Epithelial cell of umbilical artery (primary cell): ENCODE measurements at places on chromosomes 4 and X. TPM values are rescaled to one million over a fixed set of nuclear protein-coding genes. Genes with fewer than 3 reads are reported as not detected.

JCHAIN gene
- not detected in 2 replicates for total RNA-seq

GLRA3 gene
- total RNA-seq: not detected in 2 replicates

CCDC110 gene
- under 0.01 and 0.46 TPM in 2 replicates for total RNA-seq

DCHS2 gene
- not detected in 2 replicates for total RNA-seq

NKX3-2 gene
- not detected in 2 replicates for total RNA-seq

PDGFRA gene
- total RNA-seq: 1.6 and 5.6 TPM in 2 replicates
